GM23248 (cell line): ENCODE measurements at places on chromosomes 3 and 15.

DNA sequence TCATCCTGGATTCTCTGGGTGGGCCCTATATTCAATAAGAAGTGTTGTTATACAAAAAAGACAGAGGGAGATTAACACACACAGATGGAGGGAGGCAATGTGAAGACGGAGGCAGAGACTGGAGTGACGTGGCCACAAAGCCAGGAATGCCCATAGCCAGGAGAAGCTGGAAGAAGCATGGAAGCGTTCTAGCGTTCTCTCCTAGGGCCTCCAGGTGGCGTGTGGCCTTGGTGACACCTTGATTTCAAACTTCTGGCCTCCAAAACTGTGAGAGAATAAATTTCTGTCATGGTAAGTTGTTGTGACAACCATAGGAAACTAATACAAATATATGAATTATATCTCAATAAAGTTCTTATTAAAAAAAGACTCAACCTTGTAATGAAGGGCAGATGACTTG, 21.3 kb downstream of the THBS1 start:
- peak; percentile 13 for DNase-seq

GRCh38 chr3:194337965-194338753, 13.0 kb downstream of the CPN2 start:
- DNase-seq, result no peak

DNA sequence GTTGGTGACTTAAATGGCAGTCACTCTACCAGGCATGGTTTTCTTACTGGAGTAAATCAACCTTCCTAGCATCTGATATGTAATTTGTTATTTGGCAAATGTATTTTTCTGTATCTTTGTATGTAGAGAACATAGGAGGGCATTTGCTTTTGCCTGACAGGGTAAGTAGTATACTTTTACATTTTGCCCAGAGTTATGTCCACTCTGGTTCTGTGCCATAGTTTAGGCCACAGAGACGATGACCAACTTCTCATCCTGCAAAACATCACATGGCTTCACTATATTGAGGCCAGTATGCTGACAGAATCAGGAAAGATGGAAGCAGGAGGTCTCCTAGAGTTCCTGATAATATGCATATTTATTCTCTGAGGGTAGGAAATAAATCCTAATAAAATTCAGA, 23.1 kb upstream of the ULK4 start:
- no peak for DNase-seq

DNA sequence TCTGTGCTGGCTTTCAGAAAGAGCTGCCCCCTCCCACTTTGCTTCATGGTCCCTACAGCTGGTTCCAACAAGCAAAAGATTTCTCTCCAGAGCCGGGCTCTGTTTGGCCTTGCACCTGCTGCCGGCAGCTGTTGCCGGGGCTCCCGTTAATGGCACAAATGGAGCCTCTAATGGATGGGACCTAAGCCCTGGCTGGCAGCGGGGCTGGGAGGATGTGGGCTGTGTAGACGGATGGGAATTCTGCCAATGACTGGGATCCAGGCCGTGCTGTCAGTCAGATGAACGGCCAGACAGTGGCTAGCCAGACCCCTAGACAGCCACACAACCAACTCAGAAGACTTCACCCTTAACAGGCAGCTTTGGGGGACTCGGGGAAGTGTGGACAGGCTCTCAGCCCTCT, 88.0 kb downstream of the RPLP1 start:
- no peak for DNase-seq

GRCh38 chr3:196868297-196868661, 559 bp downstream of the SENP5 start:
- DNase-seq, result peak; percentile 71

DNA sequence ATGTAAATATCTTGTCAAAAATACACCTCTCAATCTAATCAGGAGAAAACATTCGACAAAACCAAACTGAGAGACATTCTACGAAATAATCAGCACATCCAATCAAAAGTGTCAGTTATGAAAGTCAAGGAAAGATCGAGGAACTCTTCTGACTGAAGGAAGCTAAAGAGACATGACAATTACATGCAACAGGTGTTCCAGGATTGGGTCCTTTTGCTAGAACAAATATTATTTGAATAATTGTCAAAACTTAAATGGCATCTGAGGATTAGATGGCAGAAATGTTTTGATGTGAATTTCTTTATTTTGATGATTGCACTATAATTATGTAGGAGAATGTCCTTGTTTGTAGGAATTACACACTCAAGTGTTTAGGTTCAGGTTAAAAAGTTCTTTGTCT, 124.1 kb upstream of the HES1 start:
- DNase-seq, result no peak

- no peak for DNase-seq
These were observed 876.6 kb downstream of the TUSC7 start for GRCh38 chr3:117586161-117586560.

DNA sequence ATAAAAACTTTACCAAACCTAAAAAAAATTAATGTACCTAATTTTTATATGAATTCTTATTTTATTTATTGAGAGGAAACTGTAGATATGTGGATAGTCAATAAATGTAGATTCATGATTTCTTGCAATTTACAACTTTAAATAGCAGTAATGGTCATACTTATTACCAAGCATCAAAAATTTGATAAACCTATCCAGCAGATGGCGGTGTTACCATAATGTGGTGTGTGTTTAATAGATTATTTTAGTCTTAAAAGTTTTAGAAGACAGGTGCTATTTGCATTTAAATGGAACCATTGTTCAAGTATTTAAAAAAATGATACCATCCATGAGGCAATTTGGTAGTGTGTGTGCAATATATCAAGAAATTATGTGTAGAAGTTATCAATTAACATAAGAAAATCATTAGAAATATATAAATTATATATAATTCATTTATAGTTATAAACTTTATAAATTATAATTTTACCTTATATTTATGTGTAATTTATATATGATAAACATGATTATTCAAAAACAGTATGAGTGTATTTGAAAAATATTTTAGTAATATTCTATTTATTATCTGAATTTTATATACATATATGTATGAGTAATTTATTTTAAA, 176.0 kb upstream of the BCHE start:
- peak; percentile 43 for DNase-seq

- no peak for DNase-seq
These were observed 41.4 kb upstream of the LMCD1 start for GRCh38 chr3:8460050-8460708.
